ENCODE measurements at places on chromosomes 3 and 15.
A peak's percentile ranks its signal among the peaks of the same experiment; 100 is the strongest.

DNA sequence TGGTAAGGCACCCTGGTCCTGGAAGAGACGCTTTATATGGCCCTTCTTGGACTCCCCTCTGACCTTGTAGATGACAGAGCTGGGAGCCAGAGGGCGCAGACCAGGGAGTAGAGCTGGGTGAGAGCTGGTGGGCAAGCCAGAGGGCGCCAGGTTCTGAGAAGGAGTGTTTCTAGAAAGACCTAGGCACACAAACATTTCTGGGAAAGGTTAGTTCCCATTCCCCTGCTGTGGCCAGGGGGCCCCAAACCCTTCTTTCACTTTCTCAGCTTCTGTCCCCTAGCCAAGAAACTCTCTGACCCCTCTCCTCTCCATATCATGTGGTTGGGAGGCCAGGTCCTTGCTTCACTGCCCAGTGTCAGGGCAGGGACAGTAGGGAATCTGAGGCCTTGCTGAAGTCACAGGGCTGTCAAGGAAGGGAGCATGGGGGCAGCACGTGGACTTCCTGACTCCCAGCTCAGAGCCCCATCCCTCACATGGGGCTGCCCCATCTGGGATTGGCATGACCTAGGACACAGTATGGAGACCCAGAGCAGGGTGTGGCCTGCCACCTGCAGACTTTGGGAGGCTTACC is 3.6 kb downstream of the HEMK1 start:
- DNase-seq, result no peak

GRCh38 chr3:155233213-155233612 is 60.3 kb downstream of the STRIT1 start:
- DNase-seq, result no peak

DNA sequence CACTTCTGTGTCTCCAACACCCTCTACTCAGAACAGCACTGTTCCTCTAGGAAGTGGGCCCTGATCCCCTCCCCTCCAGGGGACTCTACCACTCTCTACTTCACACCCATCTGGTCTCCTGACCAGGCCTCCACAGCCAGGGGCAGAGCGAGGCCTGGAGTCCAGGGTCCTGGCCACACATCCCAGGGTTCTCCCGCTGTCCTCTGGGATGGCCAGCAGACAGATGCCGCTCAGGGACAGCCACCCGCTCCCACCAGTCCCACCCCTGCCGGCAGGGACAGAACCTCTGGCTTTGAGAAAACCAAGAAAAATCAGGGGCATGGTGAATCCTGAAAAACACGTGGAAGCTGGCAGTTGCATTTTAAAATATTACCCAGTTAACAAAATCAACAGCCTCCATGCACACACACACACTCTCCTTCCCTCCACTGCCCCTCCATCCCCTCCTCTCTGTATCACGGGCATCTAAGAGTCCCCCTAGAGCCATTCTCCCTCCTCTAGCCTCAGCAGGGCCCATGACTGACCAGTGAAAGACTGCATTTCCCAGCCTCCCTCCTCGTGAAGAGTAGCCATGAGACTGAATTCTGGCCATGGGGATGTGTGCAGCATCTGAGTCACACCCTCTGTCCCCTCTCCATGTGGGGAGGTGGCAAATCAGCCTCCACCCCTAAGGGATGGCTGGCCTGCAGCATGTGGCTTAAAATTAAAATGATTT is 32.1 kb upstream of the IQSEC1 start:
- no peak for DNase-seq

- no peak for DNase-seq
These were observed 93.8 kb downstream of the DUT start for GRCh38 chr15:48425051-48425450.

DNA sequence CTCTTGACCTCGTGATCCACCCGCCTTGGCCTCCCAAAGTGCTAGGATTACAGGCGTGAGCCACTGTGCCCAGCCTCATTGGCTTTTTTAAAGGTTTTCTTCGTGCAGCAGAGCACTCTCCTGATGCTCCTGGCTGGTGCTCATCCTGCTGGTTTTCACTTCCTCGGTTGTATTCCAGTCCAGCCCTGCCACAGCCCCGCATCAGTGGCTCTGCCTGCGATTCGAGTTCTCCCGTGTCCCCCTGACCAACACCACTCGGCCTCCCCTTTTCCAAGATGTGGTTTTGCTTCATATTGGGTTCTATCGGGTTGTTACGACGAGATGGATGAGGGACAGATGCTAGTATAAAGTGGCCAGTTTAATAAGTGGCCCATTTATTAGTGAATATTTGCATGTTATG is 27.8 kb downstream of the EFCC1 start:
- DNase-seq, result no peak

DNA sequence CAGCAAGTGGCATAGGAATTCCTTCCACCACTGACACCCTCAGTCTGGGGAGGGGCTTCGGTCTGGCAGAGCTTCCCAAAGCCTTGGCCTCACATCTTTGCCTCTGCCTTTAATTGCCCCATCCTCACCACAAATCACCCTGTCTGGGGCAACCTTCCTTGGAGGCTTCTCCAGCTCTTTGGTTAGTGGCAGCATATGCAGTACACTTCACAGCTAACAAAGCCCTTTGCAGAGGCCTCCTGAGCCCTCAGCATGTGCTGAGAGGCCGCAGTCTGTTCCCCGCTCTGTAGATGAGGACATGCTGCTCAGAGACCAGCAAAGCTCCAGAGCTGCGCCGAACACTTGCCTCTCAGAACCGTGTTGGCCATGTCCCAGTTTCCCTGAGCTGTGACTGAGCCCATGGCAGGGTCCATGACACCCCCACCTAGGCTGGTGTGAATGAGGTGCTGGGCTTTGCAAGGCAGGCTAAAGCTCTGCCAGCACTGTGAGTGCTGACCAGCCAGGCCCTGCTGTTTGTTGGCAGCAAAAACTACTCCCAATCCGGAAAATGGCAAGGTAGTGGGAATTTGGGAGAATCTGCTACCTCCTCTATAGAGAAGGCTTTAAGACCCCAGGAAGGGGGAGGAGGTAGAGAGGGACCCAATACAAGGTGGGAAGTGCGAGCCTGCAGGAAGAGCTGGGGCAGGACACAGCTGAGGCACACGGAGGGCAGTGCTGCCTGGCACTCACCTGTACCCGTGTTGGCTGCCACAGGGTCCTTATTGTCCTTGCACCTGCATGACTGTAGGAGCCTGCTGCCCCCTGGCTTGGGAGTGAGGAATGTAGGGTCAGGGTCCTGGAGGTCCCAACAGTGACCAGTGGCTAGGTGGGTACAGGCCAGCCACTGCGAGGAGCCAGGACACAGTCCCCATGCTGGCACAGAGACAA is 8.4 kb upstream of the KLF15 start:
- no peak for DNase-seq

DNA sequence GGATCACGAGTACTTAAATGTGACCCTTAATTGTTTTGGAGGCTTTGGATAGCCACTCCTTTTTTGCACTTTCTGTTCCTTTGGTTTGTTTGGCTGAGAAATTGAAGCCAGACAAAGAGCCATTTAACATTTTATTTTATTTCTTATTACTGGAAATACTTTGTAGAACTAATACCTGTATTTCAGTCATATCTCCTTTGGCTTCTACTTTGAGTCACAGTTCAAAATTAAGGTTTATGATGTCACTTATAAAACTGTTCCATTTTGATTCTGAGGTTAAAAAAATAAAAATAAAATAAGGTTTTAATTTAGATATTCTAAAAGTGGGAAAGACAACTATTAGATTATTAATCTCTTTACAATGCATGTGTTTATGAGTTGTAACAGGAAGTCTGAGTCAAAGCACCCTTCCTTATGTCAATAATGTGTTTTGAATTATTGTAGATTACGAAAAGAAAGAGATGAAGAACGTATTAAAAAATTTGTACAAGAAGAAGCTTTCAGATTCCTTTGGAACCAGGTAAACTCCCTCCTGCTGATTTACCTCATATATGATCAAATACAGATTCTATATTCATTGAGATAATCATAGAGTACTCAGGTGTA is 16.9 kb upstream of the NXPE3 start:
- DNase-seq, result no peak

- DNase-seq, result no peak
These were observed 209.8 kb downstream of the GAP43 start for GRCh38 chr3:115833074-115833473.

DNA sequence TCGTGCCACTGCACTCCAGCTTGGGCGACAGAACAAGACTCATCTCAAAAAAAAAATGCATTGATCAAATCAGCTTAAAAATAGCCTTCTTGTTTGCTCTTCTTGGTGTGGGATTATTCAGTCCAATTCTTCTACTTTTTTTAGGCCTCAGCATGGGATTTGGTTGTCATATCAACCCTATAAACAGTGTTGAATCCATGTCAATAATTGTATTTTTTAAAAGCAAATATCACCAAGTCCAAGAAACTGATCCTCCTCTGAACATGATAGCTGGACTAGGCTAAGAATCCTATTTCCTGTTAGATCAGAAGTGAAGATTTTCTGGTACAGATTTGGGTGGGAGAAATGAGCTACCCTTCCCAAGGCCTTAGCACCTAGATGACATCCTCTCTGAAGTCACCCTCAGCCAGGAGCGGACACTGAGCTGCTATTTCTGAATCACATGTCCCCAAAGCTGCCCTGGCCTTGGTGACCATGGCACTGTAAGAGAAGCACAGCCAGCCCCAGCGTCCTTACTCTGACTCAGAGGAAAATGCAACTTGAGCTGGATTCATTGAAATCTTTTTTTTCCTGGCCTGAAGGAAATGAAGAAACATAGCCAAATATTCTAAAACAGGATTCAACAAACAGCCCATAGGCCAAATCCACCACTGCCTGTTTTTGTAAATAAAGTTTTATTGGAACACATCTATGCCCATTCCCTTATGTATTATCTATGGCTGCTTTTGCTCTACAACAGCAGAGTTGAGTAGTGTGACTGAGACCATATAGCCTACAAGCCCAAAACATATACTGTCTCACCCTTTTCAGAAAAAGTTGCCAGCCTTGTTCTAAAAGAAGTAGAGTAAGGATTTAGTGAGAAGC is 215.9 kb upstream of the CTDSPL start:
- no peak for DNase-seq

DNA sequence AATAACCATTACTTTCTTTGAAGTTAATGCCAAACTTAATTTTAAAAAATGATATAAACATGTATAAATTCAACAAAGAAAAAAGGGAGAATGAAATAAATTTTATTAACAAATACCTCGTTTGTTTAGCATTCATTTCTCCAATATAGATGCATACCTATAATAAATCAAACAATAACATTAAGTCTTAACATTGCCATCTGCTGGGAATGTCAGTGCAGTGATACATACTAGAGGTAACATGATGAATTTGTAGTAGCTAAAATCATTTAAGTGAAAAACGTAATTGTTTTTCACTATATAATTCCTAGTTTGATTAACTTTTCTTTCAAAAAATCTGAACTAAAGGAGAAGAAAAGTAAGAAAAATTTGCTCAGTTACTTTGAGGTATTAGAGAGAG is 340.2 kb upstream of the CBLB start:
- no peak for DNase-seq

- no peak for DNase-seq
These were observed 1181.9 kb downstream of the ROBO2 start for GRCh38 chr3:78221796-78222195.

DNA sequence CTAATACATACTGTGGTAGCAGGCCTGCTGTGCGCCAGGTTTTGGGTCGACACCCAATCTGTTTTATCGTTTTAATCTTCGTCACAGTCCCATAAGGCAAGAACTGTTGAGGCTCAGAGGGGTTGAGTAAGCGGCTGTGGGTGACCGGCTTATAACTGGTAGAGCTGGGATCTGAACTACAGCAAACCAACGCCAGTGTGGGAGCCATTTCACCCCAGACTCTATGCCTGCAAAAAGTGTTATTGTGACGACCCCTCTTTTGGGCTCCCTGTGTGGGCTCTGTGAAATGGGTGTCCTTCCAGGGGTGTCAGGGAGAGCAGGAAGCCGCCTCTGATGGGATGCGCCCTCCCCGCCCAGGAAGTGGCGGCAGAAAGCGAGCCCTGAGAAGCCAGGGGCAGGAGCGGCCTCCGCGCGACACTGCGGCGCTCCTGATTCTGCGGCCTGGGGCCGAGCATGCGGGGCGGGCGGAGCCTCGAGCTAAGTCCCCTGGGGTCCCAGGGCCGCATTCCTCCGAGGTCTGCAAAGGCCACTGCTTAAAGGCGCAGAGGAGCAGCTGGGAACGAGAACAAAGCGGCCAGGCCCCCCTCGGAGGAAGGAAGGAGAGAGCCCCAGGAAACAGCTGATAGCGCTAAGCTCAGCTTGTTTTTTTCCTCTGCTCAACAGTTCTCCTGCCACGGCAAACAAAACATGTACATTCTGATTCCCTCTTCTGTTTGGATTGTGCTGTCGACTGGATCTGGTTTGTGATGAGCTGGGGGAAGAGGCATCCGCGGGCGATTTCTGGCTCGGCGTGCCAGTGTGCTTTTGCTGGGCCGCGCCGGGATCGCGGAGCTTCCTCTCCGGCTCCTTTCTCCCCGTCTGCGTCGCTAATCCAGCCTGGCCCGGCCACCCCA is 33.9 kb downstream of the GRK7 start:
- DNase-seq, result peak; percentile 27

DNA sequence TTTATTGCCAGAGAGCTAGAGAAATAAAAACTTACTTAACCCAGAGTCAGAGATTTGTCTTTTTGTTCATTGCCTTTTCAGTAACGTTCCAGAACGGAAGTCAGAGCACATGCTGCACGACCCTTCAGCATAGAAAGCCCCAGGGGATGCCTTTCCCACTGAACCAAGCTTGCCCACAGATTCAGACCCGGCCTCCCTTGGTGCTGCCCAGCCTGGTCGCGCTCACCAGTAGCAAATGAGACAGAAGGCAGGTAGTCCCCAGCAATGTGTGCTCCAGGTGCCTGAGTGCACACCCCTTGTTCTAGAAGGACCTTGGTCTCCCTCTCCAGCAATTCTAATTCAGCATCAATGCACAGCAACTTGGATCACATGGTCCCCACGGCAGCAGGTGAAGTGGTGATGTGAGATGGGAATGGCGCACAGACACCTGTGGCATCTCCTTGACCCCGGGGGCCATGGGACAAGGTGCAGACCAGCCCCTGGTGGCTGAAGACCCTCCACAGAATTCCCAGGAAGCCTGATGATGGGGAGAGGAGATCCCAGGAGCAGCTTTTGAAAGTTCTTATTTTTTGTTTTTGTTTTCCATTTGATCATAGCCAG is 91.8 kb upstream of the IQSEC1 start:
- no peak for DNase-seq

- DNase-seq, result no peak
These were observed 19.3 kb downstream of the POMGNT2 start for GRCh38 chr3:43086460-43087165.

DNA sequence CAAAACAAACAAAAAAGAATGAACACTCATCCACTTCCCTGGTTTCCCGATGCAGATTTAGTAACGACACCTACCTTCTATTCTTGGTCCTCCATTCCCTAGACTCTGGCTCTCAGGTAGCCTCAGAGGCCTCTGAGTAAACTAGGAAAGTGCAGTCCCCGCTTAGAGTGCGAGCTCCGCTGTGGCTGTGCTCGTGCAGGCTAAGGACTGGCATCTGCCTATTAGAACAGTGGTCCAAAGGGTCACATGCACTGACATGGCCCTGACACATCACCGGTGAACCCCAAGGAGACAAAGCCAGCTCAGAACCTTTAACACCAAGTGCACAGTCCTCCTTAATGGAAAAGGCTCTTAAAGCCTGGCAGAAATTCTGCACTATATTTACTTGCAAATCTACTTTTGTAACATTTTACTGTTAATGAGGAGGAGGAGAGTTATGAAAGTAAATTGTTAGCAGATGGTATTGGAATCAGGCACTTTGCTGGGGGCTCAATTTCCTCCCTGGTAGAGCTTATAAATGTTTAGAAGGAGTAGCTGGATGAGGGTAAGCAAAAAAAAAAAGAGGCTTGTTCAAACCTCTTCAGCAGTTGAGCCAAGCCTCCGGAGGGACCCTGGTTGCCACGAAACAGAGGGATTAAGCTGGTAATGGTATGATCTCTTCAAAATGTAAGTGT is 31.1 kb downstream of the VGLL4 start:
- DNase-seq, result no peak

GRCh38 chr15:92807971-92808571 is 92.1 kb upstream of the CHD2 start:
- peak; percentile 79 for DNase-seq
